ENCODE measurements at places on chromosomes 2 and 18.

GRCh38 chr2:42074661-42075060, 26.8 kb downstream of the PKDCC start:
- no peak for DNase-seq

DNA sequence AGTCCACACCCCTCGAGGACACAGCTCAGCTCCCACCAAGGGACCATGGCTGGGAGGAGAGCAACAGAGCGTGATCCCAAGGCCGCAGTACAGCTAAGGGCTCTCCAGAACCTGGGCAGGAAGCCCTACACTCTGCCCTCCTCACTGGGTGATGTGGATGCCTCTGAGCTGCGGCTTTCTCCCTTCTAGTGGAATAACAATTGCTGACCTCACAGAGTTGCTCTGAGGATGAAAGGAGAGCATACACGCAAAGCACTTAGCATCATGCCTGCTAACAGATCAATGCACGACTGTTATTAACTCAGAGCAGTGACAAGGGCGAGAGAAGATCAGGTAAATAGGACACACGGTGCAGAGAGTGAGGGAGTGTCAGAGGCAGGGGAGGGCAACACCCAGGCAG, 74.2 kb downstream of the ZFP36L2 start:
- DNase-seq = no peak

DNA sequence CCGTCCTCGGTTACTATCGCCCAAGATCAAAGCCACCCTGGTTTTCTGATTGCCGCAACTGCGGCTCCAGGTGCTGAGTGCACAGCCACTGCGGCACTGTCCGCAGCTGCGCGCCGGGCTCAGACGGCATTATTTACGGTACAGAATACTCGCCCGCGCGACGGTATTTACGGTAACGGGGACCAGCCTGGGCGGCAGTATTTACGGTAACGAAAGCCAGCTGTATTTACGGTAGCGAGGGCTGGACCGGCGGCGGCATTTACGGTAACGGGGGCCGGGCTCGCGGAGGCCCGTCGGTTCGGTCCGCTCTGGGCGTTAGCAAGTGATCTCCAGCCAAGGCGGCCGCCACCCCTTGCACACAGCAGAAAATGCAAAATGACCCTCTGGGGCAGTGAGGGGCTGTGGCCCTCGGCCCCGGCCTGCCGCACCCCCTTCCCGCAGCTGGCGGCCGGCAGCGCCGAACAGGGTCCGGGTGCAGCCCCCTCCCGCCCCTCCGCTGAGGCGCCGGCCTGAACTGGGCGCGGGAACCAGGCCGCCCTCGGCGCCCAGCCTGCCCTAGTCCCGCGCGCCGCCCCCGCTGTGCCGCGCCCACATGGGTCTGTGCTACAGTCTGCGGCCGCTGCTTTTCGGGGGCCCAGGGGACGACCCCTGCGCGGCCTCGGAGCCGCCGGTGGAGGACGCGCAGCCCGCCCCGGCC, at the start of gene GNAL:
Gene GNAL (plus strand): TSS at position 293 of the 697 bp plus-strand sequence. CDS start 300 bp downstream, at position 593.
- DNase-seq = peak; percentile 85

GRCh38 chr18:31581498-31582197, 10.0 kb upstream of the TTR start:
- DNase-seq = no peak

DNA sequence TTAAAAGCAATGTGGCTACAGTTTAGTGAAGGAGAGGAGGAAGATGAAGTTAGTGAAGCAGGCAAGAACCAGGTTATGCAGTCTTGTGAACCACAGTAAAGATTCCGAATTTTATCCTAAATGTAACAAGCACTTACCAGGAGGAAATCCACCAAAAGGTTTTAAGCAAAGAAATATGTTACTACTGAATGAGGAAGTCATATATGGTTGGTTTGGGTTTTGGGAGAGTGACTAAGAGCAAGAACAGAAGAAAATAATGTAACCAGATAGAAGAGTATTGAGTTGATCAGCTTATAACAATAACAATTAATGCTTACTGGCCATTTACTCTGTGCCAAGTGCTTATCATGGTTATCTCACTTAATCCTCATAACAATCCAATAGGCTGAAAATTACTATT, 1.9 kb downstream of the USP37 start:
- no peak for DNase-seq

DNA sequence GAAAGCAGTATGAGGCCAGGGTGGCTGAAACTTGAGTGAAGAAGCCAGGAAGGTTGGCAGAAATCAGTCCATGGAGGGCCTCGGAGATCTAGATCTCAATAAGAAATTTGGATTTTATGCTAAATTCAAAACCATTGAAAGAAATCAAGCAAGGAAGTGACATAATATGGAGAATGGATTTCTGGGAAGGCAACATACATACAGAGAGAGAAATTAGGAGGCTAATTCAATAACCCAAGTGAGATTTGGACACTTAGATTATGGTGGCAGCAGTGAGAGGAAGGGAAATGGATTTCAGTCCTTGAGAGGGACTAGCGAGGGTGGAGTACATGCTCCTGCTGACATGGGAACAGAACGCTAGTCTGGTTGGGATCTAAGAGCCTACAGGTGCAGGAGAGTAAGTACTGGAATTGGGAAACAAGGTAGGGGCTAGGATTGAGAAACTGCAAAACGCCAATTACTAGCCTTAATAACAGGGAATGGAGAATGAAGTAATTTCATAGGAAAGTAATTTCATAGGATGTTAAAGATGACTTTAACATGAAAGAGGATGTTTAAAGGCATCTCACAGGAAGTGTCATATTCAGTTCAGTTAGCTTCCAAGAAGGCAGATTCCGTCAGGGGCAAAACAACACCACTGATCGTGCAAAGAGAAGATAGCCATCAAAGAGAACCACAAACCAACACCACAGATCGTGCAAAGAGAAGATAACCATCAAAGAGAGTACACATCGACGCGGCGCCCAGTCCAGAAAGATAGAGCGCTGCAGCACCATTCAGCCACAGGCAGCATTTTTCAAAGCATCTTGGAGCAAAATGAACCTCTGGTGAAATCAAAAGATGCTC, 27.2 kb downstream of the CDKL4 start:
- no peak for DNase-seq

DNA sequence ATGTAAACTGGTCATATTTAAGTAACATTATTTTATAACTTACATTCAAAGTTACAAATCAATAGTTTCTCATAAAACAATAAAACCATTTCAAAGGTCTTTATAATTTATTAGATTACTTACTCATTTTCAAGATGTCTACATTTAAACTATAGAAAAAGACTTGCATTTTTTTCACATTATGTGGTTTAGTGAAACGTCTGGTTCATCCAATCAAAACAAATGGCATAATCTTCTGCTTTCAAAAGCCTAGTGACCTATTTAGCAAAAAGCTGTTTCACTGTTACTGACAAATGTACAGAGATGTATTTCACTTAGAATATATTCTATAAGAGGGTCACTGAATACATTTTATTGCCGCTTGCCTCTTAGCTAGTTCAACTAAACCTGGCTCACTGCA, 49.3 kb upstream of the MCM6 start:
- DNase-seq = no peak

GRCh38 chr2:37417321-37417720, 72.9 kb downstream of the QPCT start:
- no peak for DNase-seq

DNA sequence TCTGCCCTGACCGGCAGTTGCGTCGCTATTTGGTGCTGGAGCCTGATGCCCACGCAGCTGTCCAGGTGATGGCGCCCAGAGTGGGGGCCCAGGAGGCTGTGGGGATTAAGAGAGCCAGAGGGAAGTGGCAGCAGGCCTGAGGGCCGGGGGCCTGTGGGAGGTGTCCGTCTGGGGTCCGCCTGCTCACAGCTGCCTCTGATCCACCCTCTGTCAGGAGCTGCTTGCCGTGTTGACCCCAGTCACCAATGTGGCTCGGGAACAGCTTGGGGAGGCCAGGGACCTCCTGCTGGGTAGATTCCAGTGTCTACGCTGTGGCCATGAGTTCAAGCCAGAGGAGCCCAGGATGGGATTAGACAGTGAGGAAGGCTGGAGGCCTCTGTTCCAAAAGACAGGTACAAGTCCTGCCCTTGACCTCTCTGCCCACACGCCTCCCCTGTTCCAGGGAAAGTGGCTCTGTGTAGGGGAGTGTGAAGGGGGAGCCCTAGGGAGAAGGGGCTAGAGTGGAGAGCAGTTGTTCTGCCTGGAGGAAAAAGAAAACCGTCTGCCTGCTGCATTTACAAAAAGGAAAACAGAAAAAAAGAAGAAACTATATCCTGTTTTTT, 11.6 kb downstream of the STK11IP start:
- no peak for DNase-seq

- no peak for DNase-seq
These were observed 22.0 kb upstream of the ASPRV1 start for GRCh38 chr2:69983392-69983966.

DNA sequence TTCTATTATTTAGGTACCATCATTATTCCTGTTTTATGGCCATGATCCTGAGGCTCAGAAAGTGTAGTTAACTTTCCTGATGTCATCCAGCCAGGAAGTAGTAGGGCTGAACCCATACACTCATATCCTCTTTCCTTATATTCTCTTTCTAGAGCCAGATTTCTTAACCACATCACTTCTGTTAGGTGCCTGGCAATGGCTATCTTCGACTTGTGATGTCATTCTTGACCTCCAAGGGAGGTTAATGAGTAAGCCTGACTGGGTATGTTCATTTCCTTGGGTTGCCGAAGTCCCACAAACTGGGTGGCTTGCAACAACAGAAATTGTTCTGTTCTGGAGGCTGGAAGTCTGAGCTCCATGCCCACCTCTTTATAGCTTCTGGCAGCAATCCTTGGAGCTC, 43.4 kb downstream of the ITGB6 start:
- DNase-seq = peak; percentile 18

DNA sequence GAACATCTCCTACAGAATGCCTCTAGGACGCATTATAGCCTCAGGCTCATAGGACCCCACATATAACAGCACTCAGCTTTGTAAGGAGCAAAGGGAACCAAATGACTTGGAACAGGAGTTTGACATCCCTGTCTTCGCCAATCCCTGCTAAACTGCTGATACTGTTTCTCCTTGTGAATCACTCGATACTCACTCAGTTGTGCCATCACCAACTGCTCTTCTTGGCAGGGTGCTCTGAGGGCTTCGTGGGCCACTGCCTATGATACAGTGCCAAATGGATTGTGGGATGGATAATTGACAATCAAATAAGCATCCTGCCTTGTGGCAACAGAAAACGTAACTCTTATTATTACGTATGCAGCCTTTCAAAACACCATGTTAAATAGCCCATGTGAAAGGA, 396.3 kb downstream of the RIT2 start:
- no peak for DNase-seq

DNA sequence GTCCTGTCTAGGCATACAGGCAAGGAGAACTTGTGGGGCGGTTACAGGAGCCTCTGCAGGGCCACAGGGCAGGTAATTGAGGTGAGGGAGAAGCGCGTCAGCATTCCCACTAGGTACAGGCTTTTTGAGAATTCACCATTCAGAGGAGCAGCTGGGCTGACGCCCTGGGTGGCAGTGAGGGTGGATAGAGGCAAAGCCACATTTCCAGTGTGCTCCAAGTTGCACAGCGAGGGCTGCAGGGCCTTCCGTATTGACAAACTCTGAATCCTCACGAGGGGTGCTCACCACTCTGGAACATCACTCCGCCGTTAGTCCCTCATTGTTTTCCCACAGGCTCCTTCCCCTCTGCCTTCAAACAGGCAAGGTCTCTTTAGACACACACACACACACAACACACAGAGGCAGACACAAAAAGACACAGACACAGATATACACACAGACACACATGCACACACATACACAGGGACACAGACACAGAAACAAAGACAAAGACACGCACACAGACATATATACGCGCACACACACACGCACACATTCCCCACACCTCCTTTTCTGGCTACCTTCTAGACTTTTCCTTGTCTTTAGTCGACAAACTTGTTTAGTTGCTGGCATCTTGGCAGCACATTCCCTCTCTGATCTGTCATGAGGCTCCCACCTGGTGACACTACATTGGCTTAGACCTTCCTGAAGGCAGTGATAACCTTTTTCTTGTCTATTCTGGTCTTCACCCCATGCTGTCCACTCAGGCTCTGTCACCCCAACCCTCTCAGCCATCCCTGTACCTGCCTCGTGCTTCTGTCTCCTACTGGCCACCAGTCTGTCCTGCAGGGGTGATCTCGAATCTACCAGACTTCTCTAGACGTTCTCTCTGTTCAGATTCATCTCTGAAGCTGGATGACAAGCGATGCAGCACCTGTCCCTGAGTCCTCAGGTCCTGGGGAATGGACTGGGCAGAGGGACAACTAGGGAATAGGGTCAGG, 136.8 kb downstream of the ALPK2 start:
- DNase-seq = no peak

DNA sequence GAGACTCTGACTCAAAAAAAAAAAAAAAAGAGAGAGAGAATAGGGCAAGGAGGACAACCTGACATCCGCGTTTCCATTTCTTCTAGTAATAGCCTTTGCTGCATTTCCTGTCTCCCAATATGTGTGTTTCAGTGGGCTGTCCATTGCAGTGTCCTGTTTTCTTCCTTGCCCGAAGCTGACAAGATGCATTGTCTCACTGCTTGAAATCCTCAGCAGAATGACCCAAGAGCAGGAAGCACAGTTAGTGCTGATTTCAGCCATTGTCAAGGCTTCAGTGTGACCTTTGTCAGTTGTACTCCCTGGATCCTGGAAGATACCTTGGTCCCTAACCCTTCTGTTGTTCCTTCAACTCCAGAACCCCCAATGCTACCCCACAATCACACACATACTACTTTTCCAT, 71.2 kb downstream of the SLC16A14 start:
- no peak for DNase-seq

- no peak for DNase-seq
These were observed 19.2 kb downstream of the PTGR3 start for GRCh38 chr18:75189696-75190095.

GRCh38 chr18:38402509-38402908, 836.9 kb upstream of the CELF4 start:
- no peak for DNase-seq

- no peak for DNase-seq
These were observed 161.2 kb upstream of the EPAS1 start for GRCh38 chr2:46135958-46136357.

DNA sequence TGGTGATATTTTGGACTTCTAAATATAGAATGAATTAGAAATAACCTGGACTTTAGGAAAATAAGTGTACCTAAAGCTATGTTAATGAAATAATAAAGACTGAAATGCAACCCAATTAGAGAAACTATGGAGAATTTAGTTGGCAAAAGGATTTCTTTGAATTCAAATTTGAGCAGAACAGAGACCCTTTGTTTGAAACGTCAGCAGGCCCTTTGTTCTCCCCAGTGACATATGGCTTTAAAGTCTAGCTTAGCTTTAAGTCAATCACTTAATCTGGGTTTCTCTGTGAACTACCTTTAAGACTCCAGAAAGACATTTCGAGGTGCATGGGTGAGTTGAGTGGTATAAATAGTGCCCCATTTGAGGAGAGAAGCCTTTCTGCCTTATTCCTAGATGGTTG, 130.5 kb upstream of the CREB1 start:
- DNase-seq = no peak

DNA sequence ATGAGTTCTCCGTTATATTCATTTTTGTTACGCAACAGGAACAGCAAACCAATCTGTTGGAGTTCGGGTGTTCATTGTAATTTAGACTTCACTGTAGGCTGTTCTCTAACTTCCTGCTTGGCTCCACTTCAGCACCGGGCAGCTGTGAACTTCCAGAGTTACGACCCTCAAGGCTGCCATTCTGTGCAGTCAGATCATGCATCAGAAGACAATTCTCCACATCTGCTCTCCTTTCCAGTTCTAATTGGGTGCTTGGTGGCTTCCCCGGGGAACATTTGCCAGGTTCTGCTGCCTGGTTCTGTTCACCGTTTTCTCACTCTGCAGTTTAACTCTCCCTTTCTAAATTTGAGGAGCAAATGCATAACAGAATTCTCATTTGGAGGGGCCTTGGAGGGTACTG, 237.7 kb downstream of the NYAP2 start:
- no peak for DNase-seq

Measured in AG08396 (cell line).